Thymus (tissue), 14 donors: ENCODE measurements at places on chromosomes 6 and 20. TPM values are rescaled to one million over a fixed set of nuclear protein-coding genes. Genes with fewer than 3 reads are reported as not detected.

DNA sequence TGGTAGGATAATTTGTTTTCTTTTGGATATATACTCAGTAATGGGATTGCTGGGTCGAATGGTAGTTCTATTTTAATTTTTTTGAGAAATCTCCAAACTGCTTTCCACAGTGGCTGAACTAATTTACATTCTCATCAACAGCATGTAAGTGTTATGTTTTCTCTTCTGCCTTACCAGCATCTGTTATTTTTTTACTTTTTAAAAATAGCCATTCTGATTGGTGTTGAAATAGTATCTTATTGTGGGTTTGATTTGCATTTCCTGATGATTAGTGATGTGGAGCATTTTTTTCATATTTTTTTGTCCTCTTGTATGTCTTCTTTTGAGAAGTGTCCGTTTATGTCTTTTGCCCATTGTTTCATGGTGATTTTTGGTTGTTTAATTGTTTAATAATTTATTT is 11.9 kb downstream of the HINT3 start:
- no peaks in the 10 kb centered on the region for H3K4me1 ChIP-seq
- H3K36me3 ChIP-seq = peaks cover 4% of the 10 kb centered on the region
- H3K27ac ChIP-seq = no peak overlapping the region
- DNase-seq = no peak
- H3K4me3 ChIP-seq = no peak overlapping the region

DNA sequence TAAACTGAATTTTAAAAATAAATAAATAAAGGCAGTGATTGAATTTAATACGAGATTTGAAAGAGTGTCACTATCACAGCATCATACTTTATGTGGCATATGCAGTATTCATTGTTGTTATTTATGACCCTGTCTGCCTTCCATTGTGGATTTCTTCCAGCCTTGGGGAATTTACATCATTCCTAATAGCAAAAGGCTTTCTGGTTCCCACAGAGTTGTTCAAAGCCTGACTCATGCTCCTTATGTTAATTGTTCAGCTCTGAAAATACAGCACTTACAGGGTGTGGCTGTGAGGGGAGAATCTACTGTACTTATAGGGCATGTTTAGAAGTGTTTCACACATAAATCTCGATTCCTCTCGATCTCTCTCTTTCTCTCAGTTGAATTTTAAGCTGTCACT is 54.4 kb downstream of the JAG1 start:
- no peak overlapping the region for H3K4me3 ChIP-seq
- H3K27me3 ChIP-seq = no peaks in the 10 kb centered on the region
- H3K36me3 ChIP-seq = peaks cover 3% of the 10 kb centered on the region
- no peaks in the 10 kb centered on the region for H3K4me1 ChIP-seq
- DNase-seq = no peak
- no peak overlapping the region for H3K27ac ChIP-seq

Gene TP53TG5
- 0.24 TPM for total RNA-seq

DNA sequence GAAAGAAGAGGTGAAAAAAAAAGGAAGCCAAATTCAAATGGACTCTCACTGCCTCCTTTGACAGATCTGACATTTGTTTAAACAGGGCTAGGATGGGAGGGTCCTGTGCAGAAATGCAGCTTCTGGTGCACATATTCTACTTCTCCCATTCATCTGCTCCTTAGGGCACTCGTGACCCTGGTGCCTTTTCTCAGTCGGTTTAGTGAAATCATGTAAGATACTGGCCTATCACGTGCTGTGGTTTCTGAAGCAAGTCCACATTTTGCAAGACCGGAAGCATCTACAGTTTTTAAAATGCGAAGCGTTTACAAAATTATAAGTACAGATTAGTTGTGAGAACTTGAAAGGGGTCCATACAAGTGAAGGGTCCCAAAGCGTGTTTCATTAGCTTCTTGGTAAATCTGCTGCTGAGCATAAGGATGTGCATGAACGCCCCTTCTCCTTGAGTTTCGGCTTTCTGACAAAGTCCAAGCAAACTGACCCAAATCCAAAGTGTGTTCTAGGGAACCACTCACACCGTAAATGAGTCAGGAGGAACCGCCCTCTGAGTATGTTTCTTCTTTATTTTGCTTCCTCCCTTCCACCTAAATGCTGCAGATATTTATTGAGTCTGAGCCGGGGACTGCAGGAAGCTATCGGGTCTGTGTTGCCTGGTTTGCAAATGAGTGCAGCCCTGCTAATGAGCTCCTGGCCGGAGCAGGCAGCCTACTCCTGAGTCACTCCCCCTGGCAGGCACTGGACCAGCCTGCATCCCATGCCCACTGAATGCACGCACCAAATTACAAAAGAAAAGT is 323.8 kb upstream of the JARID2 start:
- no peak for DNase-seq
- peaks cover 5% of the 10 kb centered on the region for H3K4me1 ChIP-seq
- H3K4me3 ChIP-seq = no peak overlapping the region
- no peaks in the 10 kb centered on the region for H3K27me3 ChIP-seq
- H3K36me3 ChIP-seq = no peaks in the 10 kb centered on the region
- H3K27ac ChIP-seq = peak overlapping the region; percentile 13

Gene ZDHHC14
- total RNA-seq = 3.4 TPM

- no peak for DNase-seq
- no peak overlapping the region for H3K27ac ChIP-seq
These were observed 32.7 kb downstream of the KATNA1 start for GRCh38 chr6:149615805-149616204.

DNA sequence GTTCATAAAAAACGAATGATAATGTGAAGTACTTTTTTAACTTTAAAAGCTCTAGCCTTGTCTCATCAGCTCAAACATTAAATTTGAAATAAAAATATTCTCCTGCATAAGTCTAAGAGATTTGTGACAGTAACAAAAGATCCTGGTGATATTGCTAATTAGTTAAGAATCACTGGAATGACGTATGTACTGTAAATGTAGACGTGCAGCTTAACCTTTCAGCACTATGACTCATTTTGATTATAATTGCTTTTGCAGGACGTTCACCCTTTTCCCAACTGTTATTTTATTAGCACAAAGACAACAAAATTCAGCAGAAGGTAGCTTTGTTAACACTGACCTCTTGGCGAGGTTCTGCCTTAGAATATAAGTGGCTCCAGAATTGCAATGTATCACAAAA is 68.6 kb downstream of the TENT5A start:
- no peaks in the 10 kb centered on the region for H3K36me3 ChIP-seq
- no peak for DNase-seq
- H3K4me3 ChIP-seq = no peak overlapping the region
- no peaks in the 10 kb centered on the region for H3K27me3 ChIP-seq
- no peak overlapping the region for H3K27ac ChIP-seq

Gene FRMD1
- 23.1 TPM for total RNA-seq

Gene LZTS3
- total RNA-seq = 1.1 TPM
